ENCODE measurements at places on chromosomes 3 and 15.

- DNase-seq: no peak
These were observed 35.9 kb upstream of the TMEM115 start for GRCh38 chr3:50395070-50395860.

DNA sequence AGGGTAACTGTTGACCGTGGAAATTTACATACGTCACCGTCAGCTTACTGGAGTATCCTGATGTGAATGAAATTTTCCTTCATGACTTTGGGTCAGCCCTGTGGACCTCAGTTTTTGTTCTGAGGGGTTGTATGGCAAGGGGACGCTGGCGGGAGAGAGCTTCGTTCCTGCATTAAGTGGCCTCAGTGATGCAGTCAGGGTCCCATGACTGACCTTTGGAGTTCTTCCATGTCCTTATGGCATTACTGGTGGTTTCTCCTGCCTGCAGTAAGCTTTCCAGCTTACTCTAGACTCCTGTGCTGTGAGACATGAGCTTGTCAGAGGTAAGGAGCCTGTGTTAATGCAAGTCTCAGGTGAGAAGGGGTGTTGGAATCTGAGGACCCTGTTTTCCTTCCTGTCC lies 1.8 kb downstream of the CD276 start:
- DNase-seq: no peak

DNA sequence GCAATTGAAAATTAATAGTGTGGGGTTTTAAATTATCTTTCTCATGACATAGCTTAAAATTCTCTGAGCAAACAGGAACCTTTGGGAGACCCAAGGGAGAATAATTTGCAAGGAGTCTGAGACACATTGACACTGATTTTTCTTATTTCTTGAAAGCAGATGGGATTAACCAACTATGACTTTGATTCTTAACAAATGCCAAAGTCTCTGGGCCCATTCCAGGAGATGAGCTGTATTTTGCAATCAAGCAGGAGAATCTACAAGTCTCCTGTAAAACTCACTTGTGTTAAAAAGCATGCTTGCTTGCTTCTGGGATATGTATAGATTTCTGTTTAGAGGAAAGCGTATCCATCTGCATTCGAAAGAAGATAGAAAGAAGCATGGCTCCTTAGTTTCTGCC lies 71.3 kb upstream of the STT3B start:
- no peak for DNase-seq

- DNase-seq: no peak
These were observed 26.2 kb downstream of the LPP start for GRCh38 chr3:188180114-188180513.

DNA sequence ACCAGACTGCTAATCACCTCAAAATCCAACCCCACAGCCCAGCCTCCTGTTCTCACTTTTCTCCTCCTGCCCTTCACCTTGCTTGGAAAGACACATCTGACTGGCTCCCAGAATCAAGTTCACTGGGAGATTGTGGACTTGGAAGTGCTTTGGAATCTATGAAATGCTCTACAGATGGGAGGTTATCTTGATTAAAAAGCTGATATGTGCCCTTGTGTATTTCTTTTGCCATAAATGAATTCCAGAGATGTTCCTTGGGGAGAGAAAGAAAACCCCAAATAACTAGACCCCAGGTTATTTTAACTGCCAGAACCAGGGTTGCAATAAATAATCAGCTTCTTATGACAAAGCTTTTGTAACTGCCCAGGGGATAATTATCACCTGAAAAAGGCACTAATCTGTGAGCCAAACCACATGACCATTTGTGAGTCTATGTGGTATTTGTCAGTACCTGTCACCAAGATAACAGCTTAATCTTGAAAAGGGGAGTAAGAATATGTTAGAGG lies 21.7 kb upstream of the ARHGEF3 start:
- no peak for DNase-seq

- no peak for DNase-seq
These were observed 21.8 kb upstream of the SPATA12 start for GRCh38 chr3:57038466-57039164.

GRCh38 chr3:155500194-155500818 lies 206.8 kb upstream of the STRIT1 start:
- DNase-seq: no peak

DNA sequence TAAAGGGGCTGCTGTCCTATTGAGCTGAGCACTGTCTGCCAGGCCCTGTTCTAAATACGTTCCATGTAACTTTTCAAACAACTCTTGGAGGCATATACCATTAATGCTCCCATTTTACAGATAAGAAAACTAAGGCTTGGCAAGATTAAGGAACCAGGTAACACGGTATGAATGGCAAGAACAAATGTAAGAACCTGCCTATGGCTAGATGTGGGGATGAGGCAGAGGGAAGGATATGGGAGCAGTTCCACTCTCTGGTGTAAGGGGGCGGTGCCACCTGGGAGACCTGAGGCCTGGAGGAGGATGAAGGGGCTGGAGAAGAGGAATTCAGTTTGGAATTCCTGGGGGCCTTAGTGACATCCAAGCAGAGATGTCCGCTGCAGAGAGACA lies 3.8 kb upstream of the LMAN1L start:
- no peak for DNase-seq

DNA sequence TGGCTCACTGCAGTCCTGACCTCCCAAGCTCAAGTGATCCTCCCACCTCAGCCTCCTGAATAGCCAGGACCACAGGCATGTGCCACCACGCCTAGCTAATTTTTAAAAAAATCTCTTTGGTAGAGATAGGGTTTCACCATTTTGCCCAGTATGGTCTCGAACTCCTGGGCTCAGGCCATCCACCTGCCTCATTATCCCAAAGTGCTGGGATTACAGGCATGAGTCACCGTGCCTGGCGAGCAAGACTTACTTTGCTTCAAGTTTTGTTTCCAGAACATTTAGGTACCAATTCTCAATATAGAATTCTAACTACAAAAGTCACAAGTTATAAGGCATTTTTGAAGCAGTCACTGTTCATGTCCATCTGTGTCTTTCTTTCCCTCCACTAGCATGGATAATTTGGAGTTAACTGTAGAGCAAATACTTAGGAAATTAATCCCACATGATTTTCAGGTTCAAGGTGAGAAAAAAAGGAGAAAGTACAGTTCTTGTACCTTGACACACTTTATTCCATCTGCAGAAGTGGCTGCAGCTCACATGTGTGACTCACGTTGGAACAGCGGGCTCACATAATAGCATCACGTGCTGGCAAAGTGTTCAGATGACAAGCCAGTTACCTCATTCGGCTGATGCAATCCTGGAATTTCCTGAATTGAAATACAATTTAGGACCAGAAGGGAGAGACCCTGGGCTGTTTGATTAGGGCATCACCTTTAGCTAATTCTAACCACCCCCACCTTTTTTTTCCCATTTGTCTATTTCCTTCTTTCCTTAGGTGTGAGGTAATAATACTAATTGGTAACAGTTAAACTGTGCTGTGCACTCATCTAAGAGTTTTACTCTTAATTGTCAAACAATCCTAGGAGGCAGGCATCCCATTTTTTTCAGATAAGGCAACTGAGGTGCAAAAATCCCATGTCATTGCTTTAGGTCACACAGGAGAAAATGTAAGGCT lies 46.9 kb upstream of the NEDD4 start:
- no peak for DNase-seq

DNA sequence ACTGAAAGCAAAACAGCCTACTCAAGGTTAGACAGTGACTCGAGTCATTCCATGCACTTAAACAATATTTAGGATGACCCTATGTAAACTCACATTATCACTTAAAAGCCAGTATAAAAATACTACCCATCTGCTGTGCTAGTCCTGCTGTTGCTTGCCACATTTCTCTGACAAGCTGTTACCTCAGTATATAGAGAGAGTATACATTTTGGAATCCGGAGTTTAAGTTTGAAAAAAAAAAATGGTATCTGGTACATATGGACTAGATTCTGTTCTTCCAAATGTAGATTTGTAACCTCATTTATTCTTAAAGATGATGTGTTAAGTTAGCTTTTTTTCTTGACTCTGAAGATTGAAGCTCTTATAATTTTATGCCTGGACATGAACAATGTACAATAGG lies 503.8 kb upstream of the TPRG1 start:
- DNase-seq: no peak

- DNase-seq: peak; percentile 88
These were observed 7.6 kb downstream of the PFKFB4 start for GRCh38 chr3:48548729-48549705.

GRCh38 chr3:157029365-157029790 lies 130.6 kb downstream of the CCNL1 start:
- no peak for DNase-seq

- no peak for DNase-seq
These were observed 119.4 kb downstream of the ECT2 start for GRCh38 chr3:172869784-172870518.

DNA sequence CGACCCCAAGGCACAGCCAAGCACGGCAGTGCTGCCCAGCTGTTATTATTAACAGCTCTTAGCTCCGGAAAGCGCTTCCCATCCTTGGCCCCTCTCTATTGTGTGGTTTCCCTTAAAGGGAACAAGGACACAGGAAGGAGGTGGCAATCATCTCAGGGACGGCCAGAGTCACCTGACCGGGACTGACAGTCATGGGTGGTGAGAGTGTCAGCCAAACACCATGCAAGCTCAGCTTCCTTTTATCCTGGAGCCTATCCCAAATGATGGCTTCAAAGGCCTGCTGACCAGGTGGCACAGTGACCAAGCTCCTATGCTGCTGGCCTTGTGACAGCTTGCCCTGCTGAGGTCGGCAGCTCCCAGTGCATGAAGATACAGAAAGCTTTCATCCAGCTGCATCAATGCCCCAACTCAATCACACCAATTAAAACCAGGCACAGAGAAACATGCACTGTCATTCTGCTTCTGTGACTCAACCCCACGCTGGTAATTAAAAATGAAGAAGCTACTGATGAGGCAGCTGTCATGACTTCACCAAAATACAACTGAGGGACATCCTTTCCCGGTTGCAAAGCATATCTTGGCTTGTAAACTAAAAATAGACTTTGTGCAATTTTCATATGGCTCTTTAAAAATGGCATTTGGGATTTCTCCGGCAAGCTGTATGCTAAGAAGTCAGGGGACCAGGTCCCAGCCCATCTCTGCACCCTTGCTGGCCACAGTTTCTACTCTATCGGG lies 34.0 kb downstream of the PCSK6 start:
- DNase-seq: no peak

DNA sequence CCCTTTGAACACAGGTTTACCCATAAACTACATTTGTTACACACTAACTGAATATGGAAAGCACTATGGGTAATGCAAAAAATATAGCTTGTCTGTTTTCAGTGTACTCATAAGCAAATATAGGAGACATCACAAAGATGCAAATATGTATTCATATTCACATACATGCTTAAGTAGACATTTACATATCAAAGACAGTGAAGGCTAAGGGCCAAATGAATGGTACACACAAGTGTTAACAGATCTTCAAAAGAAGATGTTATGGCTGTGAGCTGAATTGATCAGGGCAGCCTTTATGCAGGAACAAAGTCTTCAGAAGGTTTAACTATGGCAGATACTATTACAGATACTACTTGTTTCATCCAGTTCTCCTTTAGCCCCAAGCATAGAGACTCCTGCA lies 384.1 kb downstream of the FHIT start:
- DNase-seq: no peak
